ENCODE measurements at places on chromosomes 13 and 19.
A peak's percentile ranks its signal among the peaks of the same experiment; 100 is the strongest.

GRCh38 chr13:97379386-97379785 lies 54.6 kb upstream of the RAP2A start:
- no peak for DNase-seq

GRCh38 chr13:79937311-79937710 lies 403.6 kb downstream of the SPRY2 start:
- DNase-seq, result no peak

GRCh38 chr13:43767341-43767931 lies 19.3 kb downstream of the ENOX1 start:
- DNase-seq, result peak; percentile 55

DNA sequence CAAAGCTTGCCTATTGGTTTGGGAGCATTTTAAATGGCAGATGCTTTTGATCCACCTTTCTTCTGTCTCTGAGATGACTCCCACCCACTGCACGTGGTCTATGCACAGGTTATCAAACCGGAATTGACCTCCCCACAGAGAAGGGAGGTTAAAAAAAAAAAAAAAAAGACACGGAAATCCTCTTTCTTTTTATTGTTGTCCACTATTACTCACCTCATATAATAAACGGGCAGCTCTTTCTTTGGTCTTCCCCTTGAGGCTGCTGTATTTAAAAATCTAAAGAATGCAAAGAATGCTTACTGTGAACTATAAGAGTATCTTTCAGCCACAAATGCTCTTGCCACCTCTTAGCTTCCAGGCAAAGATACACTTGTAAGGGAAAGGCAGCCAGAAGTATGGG lies 329.7 kb downstream of the NDFIP2 start:
- DNase-seq, result peak; percentile 3

GRCh38 chr13:98221234-98221633 lies 44.2 kb upstream of the RNF113B start:
- DNase-seq, result no peak

Measured in fibroblast of lung (primary cell).